GM18507 (cell line): ENCODE measurements at places on chromosomes 7 and 10.

GRCh38 chr7:155677688-155678087 lies 33.2 kb downstream of the RBM33 start:
- DNase-seq = no peak

DNA sequence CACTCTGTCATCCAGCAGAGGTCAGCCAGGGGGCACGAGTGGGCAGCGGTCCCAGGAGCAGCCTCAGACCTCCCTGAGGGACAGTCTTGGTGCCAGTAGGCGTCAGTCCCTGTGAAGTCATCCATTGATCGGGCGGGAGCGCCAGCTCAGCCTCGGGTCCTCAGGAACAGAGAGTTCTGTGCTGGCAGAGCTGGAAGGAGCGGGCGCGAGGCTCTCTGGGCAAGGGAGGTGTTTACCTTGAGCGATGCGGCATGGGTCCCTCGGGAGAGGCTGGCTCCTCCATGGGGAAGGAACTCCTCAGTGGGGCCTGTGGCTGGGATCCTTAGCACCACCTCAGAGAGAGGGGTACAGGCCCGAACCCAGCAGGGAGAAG lies 101.1 kb upstream of the PPIF start:
- DNase-seq = no peak

DNA sequence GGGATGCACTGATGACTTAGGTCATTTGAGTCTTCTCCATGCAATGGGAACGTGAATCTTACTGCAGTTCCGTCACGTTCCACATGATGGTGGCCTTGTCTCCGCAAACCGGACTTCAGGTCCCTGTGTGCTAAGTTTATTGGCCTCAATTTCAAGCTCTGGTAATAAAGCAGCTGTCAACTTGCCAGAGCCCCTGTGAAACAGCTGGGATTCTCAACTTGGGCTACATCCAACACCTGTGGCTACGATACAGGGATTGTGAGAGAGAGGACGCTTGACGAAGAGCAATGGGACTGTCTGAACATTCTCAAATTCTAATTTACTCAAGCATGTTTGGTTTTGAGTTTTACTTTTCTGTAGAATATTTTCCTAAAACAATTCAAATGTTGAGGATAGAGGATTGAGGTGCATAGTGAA lies 174.2 kb downstream of the PTN start:
- DNase-seq = no peak

DNA sequence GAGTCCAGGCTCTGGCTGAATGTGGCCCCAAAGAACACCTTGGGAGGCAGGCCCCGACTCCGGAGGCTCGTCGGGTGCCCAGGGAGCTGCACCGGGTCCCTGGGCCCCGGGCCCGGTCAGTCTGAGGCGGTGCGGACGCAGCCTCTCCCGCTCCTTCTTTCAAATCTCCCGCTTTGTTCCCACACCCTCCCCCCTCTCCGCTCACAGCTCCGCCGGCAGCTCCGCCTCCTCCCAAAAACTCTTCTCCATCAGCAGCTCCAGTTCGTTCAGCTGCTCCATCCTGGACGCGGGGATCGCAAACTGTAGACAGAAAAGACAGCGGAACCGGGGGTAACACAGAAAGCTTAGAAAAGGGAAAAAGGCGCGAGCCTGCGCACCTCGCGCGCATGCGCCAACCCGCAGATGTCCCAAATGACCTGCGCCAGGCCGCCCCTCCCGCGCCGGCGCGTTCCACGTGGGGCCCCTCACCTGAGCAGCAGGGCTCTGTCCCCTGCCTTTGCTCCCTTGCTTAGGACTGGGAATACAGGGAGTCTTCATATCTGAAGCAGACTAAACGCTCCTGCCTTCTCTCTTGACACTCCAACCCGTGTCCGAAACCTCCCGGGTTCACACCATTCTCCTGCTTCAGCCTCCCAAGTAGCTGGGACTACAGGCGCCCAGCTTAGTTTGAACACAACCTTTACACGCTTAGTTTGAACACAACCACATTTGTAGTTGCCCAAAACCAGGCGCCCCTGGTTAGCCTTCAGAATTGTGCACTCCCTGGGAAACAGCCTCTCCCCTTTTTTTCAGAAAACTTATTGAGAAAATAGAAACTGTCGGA lies at the start of gene DNA2:
Gene DNA2, minus strand, starts transcription at position 388 of the 823 bp plus-strand sequence. Its CDS starts 109 bp downstream, at position 279.
- peak; percentile 91 for DNase-seq

GRCh38 chr7:19181634-19182033 lies 36.4 kb upstream of the FERD3L start:
- no peak for DNase-seq

GRCh38 chr10:115129752-115130151 lies 36.6 kb downstream of the ATRNL1 start:
- DNase-seq = no peak

DNA sequence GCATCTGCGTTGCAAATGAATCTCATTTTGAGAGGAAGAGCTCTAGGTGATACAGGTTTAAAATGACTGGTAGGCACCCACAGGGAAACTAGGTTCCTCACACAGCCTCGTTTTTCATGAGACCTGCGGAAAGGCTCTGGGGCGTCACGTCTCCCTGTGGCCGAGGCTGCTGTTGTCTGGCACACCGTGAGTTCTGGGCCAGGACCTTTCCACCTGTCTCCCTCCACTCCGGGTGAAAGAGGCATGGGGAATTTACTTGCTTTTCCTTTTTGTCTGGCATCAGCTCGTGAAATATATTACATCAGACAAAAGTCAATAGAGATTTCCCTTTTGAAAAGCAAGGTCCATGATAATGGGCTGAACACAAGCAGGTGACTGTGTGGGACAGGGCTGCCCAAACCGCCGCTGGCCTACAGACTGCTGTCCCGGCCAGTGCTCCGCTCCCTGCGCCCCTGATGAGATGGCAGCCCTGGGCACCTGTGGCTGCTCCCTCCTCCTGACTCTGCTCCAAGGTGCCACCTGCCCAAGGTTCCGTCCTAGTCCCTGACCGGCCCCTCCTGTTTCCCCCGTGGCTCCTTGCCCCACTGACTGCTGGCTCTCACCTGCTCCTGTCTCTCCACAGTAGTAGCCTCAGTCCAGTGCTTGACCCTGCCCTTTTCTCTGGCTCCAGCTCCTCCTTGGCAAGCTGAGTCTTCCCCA lies 109.6 kb downstream of the NKX6-2 start:
- no peak for DNase-seq

DNA sequence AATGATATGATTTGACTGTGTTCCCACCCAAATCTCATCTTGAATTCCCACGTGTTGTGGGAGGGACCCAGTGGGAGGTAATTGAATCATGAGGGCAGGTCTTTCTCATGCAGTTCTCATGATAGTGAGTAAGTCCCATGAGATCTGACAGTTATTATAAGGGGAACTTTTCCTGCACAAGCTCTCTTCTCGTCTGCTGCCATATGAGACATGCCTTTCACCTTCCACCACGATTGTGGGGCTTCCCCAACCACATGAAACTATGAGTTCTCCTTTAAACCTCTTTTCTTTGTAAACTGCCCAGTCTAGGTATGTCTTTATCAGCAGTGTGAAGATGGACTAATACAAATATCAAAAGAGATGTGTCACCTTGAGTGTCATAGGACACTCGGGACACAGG lies 502.7 kb upstream of the PODXL start:
- DNase-seq = no peak

GRCh38 chr10:99914236-99914635 lies 95.5 kb downstream of the DNMBP start:
- no peak for DNase-seq

GRCh38 chr10:11509036-11509435 lies 102.4 kb downstream of the USP6NL start:
- no peak for DNase-seq

DNA sequence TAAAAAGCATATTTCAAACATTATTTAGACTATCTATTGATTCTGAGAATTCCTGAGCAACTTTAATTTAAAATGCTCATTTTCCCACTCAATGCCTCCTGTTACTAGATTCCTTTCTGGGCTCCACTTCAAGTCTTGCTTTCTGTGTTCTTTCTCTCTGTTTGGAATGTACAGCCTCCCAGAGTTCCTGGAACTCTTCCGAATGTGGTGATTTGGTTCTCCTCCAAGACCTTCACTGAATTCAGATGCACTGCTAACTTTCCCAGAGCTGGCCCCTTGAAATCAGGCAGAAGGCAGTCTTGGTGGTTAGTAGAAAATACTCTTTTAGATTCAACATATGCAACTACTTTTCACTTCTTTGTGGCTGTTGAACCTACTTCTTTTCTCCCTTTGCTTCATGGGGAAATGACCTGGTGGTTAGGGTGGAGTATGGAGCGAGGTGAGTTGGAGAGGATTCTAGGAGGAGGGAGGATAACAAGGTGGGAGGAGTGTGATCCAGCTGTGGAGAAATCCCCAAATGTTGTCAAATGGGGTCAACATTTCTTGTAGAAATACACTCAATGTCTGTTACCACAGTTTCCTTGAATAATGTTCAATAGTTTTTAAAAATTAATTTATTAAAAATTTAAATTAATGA lies 27.9 kb upstream of the CCDC7 start:
- no peak for DNase-seq

- DNase-seq = peak; percentile 33
Measured at GRCh38 chr7:1531263-1531978, 919 bp downstream of the MAFK start.
